Activated CD4-positive, alpha-beta T cell treated with anti-CD3 and anti-CD28 coated beads, Interleukin-2, amount 50 U/mL, for 1 hour (primary cell): ENCODE measurements at places on chromosomes 2 and 18.

- DNase-seq: no peak
These were observed 742.6 kb upstream of the HS6ST1 start for GRCh38 chr2:129061069-129061768.

DNA sequence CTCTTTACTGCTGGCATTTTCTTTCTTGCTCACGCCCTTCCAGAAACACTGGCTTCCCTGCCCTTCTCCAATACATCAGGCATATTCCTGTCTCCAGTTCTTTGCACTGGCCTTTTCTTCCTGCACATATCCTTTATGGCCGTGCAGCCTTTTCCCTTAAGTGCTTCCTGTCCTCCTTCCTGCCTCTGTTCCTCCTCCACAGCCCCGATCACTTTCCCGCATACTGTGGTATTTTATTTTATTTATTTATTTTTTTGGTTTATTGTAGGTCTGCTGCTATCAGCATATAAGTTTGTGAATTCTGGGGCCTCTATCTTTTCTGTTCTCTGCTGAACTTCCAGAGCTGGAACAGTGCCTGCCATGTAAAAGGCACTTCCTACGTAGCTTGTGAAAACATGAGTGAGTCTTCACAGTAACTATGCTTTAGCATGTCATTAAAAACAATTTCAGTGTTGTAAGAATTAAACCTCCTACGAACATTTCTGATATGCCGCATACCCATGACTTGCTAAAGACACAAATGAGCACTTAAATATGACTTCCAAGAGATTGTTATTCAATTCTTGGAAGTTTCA is 289.1 kb downstream of the TRIB2 start:
- DNase-seq: no peak

- no peak for DNase-seq
These were observed 104.8 kb downstream of the NOL10 start for GRCh38 chr2:10584843-10585475.

DNA sequence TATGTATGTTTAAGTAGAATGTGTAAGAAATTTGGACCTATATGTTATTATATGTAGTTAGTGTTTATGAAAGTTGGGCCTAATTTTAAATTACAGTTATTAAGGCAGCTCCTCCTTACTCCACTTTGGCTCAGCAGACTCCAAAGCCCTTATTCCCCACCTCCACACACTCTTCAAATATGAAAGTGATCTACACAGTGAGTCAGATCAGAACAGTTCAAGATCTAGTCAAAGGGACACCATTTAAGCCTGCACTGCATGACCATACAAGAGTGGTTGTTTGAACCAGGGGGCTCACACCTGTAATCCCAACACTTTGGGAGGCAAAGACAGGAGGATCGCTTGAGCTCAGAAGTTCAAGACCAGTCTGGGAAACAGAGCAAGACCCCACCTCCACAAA is 21.2 kb upstream of the PMAIP1 start:
- no peak for DNase-seq

DNA sequence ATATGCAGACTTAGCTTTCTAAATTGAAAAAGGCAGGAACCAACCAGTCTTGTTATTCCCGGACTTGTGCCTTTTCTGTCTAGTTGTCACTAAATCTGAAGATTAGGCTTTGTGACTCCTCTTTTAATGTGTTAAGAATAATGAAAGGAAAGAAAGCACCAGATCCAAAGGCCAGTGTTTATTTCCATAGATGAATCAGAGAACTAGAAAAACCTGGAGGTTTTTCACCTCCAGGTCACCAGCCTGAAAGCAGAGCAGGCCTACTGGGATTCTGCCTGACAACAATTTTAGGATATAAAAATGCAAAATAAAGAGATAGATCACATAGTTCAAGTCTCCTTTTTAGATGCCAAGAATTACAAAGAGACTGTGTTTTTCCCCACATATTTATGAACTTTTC is 160.4 kb downstream of the GULP1 start:
- no peak for DNase-seq
